ENCODE measurements at places on chromosomes 3 and 15.

GRCh38 chr3:192161661-192162060 lies 565.7 kb downstream of the FGF12 start:
- DNase-seq, result no peak

GRCh38 chr3:24048843-24049242 lies 103.8 kb downstream of the NR1D2 start:
- DNase-seq, result no peak

- no peak for DNase-seq
Observed at GRCh38 chr3:13148126-13148525, 74.9 kb upstream of the IQSEC1 start.

- peak; percentile 90 for DNase-seq
Observed at GRCh38 chr15:42427429-42428223, 63.3 kb downstream of the ZNF106 start.

DNA sequence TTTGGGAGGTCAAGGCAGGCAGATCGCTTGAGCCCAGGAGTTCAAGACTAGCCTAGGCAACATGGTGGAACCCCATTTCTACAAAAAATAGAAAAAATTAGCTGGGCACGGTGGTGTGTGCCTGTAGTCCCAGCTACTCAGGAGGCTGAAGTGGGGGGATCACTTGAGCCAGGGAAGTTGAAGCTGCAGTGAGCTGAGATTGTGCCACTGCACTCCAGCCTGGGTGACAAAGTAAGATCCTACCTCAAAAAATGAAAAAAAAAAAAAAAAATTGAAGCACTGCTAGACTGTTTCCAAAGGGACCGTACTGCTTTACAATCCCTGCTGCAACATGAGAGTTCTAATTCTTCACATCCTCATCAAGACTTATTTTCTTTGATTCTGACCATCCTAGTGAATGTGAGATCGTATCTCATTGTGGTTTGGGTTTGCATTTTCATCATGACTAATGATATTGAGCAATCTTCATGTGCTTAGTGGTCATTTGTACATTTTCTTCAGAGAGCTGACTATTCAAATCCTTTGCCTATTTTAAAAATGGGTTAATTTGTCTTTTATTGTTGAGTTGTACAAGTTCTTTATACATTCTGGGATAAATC lies 10.8 kb downstream of the CMTM8 start:
- DNase-seq, result peak; percentile 96

GRCh38 chr15:29925227-29926082 lies 103.2 kb upstream of the TJP1 start:
- DNase-seq, result peak; percentile 88

- peak; percentile 36 for DNase-seq
Observed at GRCh38 chr3:133962849-133963248, 66.9 kb downstream of the SLCO2A1 start.

- no peak for DNase-seq
Observed at GRCh38 chr3:124797426-124797945, 67.2 kb downstream of the UMPS start.

DNA sequence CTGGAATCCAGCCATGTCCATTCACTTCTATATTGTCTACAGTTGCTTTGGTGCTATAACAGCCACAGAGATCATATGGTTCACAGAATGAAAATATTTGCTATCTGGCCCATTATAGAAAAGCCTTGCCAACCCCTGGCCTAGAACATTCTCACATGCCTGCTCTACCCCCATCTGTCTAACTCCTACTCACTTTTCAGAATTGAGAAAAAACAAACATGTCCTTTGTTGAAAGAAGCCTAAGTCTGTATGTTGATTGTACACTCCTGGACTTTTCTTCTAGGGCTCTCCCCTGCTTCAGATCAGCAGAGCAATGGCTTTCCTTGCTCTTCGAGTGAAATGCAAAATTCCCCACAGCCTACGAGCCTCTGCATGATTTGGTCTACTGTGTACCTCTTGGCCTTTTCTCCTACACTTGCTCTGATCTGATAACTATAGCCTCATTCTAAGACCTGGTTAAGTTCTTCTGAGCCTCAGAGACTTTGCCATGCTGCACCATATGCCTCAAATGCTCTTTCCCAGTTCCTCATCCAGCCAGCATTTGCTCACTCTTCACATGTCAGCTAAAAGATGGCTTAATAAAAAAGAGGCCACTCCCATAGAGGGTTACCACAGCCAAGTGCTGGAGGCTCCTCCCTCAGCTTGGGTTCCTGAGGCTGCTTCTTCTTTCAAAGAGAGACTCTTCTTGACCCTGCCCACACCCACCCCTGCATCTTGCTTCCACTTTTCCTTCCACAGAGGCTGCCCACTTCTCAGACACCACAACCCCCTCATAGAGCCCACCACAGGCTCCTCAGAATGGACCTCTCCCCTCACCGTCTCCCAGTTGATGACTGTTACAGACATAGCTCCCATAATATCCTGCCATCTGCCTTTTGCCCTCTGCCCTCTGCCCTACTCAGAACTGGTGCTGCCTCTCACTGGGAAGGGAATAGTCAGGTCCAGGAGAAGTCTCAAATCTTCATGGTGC lies 22.9 kb upstream of the DCLK3 start:
- DNase-seq, result no peak

DNA sequence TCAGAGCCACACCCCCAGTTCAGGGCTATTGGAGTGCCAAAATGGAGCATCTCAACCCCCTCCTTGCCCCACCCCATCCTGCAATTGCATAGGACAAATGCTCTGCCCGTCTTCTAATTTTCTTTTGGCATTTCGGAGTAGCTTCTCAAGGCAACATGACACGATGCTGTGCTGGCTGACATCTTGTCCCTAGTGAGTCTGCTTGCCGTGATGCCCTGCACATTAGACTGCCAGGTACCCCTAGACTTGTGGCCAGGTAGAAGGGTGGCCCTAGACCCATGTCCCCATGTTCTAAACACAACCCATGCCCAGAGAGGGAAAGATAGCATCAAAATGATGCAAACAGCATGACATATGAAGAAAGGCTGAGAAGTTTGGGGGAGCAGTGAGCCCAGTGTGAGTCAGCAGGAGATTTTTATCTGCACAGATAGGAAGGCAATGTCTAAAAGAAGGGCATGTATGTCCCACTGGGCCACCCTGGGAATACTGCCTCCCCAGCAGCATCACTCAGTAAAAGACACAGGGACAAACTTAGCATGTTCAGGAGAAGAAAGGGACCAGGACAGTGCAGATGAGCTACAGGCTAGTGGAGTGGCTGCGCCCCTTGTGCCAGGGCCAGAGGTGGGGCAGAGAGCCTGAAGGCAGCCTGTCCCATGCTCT lies 36.8 kb downstream of the CA12 start:
- DNase-seq, result peak; percentile 56

DNA sequence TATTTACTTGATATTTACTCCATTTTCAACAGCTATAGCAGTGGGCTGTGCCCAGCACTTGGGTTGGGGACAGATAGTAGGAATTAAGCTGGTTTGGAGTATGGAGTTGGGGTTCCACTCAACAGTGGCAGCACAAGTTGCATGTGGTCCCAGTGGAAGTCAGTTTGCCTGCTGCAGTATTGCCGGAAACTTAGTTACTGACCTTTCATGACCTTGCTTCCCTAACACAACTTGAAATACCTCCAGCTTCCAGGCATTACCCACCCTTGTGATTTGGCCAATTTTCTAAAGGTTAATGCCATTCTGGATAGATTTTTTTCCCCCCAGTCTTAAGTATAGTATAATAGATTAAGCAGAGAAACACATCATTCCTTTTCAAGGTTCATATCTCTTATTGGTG lies 68.0 kb downstream of the BBX start:
- no peak for DNase-seq

DNA sequence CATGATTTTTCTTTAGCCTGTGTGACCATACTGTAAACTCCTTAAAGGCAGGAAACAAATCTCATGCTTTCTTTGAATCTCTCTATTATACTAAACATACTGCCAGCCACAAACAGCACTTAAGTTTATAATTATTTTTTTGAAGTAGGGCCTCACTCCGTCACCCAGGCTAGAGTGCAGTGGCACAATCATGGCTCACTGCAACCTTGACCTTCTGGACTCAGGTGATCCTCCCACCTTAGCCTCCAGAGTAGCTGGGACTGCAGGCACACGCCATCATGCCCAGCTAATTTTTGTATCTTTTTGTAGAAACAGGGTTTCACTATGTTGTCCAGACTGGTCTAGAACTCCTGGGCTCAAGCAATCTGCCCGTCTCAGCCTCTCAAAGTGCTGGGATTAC lies 14.5 kb upstream of the SLITRK3 start:
- DNase-seq, result no peak

DNA sequence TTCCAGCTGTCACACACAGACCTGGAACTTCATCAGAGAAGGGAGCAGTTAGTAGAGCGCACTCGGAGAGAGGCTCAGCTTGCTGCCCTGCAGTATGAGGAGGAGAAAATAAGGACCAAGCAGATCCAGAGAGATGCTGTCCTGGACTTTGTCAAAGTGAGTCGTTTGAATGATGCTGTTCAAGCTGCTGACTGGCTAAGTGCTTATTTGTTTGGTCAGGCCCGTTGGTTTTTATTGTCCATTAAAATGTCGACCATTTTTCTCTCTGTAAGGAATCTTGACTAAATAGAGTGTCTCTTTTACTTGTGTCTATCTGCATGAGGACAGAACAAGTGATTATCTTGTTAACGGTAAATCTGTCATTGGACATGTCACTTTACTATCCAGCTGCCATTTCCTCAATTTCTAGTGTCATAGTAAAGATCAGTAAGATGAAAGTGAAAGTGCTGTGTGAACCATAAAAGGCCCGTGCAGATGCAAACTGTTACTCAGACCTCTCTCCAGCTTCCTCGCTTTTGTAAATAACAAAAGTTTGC lies 56.9 kb downstream of the LRCH3 start:
- DNase-seq, result peak; percentile 34

- DNase-seq, result no peak
Observed at GRCh38 chr3:37941608-37942508, 48.7 kb upstream of the VILL start.

GRCh38 chr15:31476236-31476810 lies 149.7 kb downstream of the KLF13 start:
- no peak for DNase-seq

- DNase-seq, result peak; percentile 44
Observed at GRCh38 chr3:9339761-9340471, 22.9 kb upstream of the THUMPD3 start.

- DNase-seq, result no peak
Observed at GRCh38 chr15:89088605-89089315, 504 bp downstream of the ABHD2 start.

- DNase-seq, result no peak
Observed at GRCh38 chr3:178367817-178368617, 168.2 kb upstream of the KCNMB2 start.

- no peak for DNase-seq
Observed at GRCh38 chr3:195568630-195569029, 15.1 kb downstream of the APOD start.

- DNase-seq, result no peak
Observed at GRCh38 chr15:71191296-71191695, 76.0 kb downstream of the THSD4 start.

GRCh38 chr15:22979238-22980188 lies 655 bp downstream of the CYFIP1 start:
- peak; percentile 64 for DNase-seq

DNA sequence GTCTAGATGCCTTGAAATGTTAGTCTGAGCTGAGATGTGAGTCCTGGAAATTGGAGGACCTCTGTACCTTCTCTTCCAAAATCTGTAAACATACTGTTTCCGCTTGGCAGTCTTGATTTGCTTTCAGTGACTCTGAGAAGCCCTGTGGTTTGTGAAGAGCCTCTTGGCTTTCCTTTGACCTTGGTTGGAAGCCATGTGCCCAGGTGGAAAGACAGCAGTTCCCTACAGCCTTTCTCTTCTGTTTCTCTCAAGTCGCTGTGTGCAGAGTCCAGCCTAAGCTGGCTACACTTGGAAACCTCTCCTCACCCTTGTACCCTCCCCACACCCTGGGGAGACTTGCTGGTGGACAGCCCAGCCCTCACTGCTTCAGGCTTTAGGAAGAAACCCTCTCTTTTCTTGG lies 129.8 kb upstream of the CTDSPL start:
- DNase-seq, result no peak

- no peak for DNase-seq
Observed at GRCh38 chr3:122184591-122184929, 1.1 kb downstream of the CASR start.

DNA sequence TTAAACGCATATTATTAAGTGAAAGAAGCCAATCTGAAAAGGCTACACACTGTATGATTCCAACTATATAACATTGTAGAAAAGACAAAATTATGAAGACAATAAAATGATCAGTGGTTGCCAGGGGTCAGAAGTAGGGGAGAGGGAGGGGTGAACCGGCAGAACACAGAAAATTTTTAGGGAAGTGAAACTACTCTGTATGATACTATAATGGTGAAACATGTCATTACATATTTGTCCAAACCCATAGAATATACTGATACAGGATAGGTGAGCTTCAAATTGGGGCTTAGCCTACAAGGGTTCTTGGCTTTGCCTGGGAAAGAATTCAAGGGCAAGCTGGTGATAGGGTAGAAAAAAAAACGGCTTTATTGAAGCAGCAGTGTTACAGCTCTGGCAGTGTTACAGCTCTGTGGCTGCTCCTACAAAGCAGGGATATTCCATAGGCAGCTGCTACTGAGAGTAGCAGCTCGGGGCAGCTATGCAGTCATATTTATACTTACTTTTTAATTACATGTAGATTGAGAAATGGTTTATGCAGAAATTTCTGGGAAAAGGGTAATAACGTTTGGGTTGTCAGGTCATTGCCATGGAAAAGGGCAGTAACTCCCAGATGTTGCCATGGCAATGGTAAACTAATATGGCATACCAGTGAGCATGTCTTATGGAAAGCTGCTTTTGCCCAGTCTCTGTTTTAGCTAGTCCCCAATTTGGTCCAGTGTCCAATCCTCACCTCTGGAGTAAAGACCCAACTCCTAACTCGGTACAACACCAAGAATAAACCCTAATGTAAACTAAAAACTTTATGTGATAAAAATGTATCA lies 125.1 kb upstream of the SLC25A36 start:
- no peak for DNase-seq

DNA sequence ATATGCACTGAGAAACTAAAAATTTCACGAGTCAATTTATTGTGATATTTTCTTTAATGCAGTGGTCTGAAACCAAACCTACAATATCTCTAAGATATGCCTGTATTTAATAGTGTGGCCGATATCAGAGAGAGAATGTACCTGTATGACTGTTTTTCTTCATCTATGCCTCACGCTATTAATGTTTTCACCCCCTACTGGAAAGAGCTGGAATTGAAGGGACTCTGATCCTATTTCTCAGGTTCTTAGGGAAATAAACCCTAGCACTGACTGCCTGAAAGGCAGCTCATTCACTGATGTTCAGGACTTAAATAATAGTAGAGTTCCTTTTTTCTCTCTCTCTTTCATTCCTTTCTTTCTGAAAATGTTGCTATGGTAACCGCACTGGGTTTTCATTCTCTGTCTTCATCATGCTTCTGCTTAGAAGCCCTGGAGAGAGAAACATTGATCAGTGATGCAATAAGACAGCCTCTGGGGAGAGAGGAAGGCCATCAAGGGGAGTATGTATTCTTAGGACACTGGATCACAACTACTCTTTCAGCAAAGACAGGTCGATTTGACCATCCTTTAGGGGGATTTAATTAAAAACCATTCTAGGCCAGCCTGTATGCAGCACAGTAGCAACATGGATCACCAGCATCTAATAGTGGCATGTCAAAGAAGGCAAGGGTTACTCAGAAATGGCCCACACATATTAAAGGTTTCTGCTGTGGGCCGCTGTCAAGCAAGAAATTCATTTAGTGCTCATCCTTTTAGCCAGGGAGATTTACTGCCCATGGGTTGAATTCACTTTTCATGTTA lies 1135.7 kb downstream of the IGSF11 start:
- peak; percentile 18 for DNase-seq

All from iris pigment epithelial cell (primary cell).